Muscle of back (tissue), 13 donors: ENCODE measurements at places on chromosomes 2 and 18. TPM values are rescaled to one million over a fixed set of nuclear protein-coding genes. Genes with fewer than 3 reads are reported as not detected.
A peak's percentile ranks its signal among the peaks of the same experiment; 100 is the strongest.

The PPM1B gene
- polyA plus RNA-seq, result 33.5 TPM

The DNAH6 gene
- 0.13 TPM for polyA plus RNA-seq

The GRB14 gene
- polyA plus RNA-seq, result 2.4 TPM

The RPIA gene
- 25.0 TPM for polyA plus RNA-seq

The ELOA2 gene
- polyA plus RNA-seq, result not detected

The GKN2 gene
- polyA plus RNA-seq, result not detected

The SDC1 gene
- 3.8 TPM for polyA plus RNA-seq

The VWA3B gene
- 0.79 TPM for polyA plus RNA-seq

The RFX8 gene
- 2.4 TPM for polyA plus RNA-seq

The CFAP210 gene
- polyA plus RNA-seq, result 0.53 TPM

The RFTN2 gene
- polyA plus RNA-seq, result 21.5 TPM

The PRKAG3 gene
- polyA plus RNA-seq, result 26.2 TPM

GRCh38 chr2:241391892-241392665 lies 36.0 kb downstream of the FARP2 start:
- no peak for DNase-seq

DNA sequence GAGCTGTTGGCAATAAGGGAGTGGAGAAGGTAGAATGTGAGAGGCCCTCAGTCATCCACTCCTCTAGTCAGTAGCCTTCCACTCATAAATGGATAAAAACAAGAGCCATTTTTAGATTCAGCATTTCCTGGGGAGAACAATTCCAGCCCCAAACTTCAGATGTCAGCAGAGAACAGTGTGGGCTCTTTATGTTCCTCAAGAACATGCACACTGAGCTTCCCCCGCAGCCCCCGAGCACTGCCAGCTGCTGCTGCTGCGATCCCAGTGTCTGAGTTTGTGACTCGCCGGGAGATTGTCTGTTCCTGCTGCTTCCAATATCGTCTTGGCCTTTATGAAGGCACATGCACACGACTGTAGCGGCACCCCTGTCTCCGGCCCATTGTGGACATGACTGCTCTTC lies 143.7 kb upstream of the CTNNA2 start:
- DNase-seq, result no peak

- peak; percentile 79 for DNase-seq
Observed at GRCh38 chr2:42874949-42875801, 82.8 kb upstream of the HAAO start.

GRCh38 chr18:60987963-60988362 lies 345.3 kb upstream of the CDH20 start:
- no peak for DNase-seq

- DNase-seq, result no peak
Observed at GRCh38 chr2:60336442-60337141, 216.9 kb downstream of the BCL11A start.

- DNase-seq, result no peak
Observed at GRCh38 chr2:237035781-237036475, 49.8 kb upstream of the COPS8 start.

DNA sequence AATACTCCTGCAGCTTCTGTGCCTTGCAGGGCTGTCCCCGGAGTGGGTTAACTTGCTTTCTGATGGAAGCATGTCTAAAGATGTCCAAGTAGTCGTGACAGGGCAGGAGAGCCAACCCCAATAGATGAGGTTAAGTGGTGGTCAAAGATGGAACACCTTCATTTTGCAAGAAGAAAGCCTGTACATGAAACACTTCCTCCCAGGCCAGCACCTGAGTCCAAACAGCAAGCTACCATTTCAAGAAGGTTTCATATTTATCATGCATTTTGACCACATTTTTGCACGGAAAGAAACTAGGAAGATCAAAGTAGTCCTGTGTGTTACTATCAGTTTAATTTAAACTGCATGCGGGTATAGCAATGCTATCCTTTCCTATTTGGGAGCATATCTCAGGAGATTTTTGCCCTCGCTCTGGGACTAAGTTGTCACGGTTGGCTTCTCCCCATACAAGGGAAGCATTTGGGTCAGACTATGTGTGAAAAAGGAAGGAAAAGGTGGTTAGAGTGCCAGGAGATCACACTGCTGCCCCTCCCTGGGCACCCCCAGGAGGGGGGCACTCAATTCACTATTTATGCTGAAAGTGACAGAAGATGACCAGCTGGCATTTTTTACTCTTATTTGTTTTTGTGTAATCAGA lies 187.6 kb downstream of the ZNF521 start:
- no peak for DNase-seq

GRCh38 chr18:39681061-39681460 lies 2115.5 kb upstream of the CELF4 start:
- peak; percentile 25 for DNase-seq

GRCh38 chr2:148978026-148978685 lies 60.3 kb upstream of the LYPD6B start:
- no peak for DNase-seq

DNA sequence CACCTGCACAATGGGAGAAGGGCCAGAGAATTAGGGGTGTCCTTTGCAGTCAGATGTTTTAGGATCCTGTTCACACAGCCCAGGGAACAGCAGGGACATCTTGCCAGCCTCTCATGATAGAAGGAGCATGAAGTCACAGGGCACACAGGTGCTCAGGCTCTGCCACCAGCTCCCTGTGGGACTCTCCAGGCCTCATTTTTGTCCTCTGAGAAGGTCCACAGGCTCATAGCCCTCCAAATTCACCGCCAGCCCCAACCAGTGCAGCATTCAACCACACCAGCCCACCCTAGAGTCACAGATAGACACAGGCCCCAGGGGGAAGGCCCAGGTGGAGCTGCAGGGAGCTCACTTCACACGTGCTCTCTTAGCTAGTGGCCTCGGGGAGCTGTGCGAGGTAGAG lies 391.7 kb downstream of the TNS1 start:
- no peak for DNase-seq

DNA sequence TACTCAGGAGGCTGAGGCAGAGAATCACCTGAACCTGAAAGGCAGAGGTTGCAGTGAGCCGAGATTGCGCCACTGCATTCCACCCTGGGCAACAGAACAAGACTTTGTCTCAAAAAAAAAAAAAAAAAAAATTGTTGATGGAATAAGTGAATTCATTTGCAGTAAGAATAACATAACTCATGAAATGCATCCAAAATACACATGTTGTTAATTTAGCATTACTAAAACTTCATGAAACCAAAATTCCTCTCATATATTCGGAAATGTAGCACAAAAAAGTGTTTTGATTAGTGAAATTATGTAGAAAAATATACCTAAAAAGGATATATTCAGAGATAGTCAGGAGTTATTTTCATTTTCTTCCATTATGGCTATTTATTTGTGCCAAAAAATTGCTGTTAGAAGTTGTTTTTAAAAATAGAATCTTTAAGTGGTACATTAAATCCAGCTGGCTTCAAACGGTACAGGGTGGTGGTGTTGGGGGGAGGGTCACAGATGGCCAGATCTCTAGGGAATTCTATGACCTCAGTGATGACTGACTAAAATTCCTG lies 78.2 kb upstream of the UGP2 start:
- DNase-seq, result peak; percentile 75

GRCh38 chr2:173076581-173077345 lies 1.1 kb downstream of the MAP3K20 start:
- DNase-seq, result peak; percentile 44

- DNase-seq, result no peak
Observed at GRCh38 chr2:169673921-169674320, 20.3 kb downstream of the CFAP210 start.

DNA sequence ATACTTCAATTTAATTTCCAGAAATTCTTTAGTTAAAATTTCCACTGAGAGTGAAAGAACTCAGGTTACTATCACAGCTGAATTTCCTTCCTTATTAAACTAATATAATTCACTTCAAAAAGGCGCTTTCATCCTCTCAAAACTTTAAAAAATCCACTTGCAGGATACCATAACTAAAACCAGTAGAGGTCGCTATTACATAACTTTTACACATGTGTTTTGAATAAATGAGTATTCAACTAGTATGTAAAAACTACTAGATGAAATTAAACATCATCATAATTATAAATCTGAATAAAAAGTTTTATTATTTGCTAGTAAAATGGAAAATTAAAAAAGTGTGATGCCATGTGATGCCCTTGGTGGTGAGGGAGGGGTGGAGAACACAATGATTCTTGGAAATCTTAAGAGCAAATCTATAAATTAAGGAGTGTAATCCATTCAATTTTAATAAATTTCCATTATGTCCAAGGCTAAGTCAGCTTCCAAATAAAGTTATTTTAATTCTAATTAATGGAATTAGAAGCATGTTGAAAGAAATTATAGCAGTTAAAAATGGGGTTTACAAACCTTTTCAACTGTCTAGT lies 61.4 kb downstream of the SOS1 start:
- peak; percentile 45 for DNase-seq

GRCh38 chr2:204282525-204282924 lies 262.8 kb upstream of the PARD3B start:
- DNase-seq, result no peak

DNA sequence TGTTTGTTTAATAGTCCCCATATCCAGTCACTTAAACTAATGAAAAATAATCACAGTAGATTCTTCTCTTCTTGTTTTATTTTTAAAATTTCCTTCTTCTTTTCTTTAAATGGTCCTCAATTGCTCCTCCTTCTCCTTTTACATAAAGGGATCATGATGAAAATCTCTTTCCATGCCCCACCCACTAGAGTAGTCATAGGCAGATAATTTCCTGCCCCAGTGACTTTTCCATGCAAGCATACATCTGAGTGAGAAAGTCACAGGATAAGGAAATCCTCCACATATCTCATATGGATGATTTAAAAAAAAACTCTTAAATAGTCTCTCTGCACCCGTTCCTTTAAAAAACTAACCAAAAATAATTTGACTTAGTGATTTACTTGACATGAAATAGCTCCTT lies 552.3 kb upstream of the SETBP1 start:
- DNase-seq, result no peak

GRCh38 chr2:120941571-120942120 lies 206.0 kb downstream of the GLI2 start:
- no peak for DNase-seq

DNA sequence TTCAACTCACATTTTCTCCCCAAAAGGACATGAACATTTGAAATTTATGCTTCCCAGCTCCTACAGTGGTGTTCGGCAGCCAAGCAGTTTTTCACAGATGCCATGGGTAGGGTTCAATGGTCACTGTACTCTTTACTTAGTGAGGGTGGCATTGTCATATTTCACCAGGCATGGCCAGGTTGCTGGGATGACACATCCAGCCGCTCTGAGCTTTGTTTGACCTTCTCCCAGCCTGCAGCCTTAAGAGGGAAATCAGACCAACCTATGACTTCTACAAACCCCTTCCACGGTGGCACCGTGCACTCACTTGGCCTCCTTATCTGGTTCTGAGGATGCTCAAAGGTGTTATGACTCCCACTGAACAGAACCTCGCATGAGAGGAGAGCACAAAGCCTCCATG lies 108.4 kb upstream of the SH3BP4 start:
- no peak for DNase-seq

GRCh38 chr2:201955231-201955630 lies 78.4 kb upstream of the FZD7 start:
- no peak for DNase-seq

- no peak for DNase-seq
Observed at GRCh38 chr18:58858591-58859468, 5.8 kb upstream of the ZNF532 start.

GRCh38 chr18:69985239-69985638 lies 37.6 kb upstream of the CD226 start:
- DNase-seq, result no peak

- no peak for DNase-seq
Observed at GRCh38 chr2:175516555-175516954, 335.0 kb upstream of the ATP5MC3 start.

GRCh38 chr2:27593240-27593639 lies 10.4 kb downstream of the ZNF512 start:
- no peak for DNase-seq

DNA sequence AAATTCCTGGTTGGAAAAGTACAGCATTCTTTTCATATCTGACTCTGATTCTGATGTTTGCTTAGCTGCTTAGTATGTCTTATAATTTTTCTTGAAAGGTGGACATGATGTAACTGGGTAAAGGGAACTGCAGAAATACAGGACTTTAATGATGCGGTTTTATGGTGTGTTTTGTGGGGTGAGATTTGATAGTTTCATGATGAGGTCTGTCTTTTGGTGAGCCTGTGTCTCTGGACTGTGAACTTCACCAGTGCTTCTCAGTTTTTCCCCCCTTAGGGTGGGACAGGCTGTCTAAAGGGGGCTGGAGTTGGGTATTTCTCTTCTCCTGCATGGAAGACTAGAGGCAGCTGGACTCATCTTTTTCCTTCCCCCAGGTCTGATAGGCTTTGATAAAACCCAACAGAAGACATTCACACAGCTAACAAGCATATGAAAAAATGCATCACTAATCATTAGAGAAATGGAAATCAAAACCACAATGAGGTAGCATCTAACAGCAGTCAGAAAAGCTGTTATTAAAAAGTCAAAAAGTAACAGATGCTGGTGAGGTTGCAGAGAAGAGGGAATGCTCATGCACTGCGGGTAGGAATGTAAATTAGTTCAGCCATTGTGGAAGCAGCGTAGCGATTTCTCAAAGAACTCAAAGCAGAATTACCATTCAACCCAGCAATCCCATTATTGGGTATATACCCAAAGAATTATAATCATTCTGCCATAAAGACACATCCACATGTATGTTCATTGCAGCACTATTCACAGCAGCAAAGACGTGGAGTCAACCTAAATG lies 77.6 kb downstream of the EPC2 start:
- DNase-seq, result no peak

DNA sequence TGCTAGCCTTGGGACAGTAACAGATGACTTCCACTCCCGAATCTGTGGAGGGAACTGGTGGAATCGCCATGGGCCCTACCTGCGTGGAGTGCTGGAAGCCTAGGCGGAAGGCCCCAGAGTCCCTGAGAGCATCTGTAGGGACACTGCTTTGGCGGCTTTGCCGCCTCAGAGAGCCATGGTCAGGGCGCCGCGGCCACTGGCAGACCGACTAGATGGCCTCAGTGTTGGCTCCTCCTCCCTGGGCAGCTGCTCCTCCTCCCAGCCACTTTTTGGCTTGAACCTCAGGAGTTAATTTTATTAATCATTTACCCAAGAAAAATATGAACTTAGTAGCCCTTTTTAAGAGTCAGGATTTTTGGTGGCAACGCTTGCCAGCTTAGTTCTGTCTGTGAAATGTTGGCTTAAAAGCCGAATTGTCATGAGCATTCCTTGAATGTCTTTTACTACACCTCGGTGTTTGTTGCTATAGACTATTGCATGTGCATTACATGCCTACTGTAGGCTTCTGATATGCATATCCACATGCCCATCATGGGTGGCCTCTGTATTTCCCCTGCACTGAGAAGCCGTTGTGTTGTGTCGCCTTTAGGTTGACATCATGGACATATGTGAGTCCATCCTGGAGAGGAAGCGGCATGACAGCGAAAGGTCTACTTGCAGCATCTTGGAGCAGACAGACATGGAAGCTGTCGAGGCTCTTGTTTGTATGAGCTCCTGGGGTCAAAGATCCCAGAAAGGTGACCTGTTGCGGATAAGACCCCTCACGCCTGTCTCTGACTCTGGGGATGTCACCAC lies 2.4 kb downstream of the KLF11 start:
- DNase-seq, result no peak
